IMR-90 (cell line): ENCODE measurements at places on chromosomes 6 and 20.

- DNase-seq = no peak
These were observed 105.6 kb upstream of the PMEPA1 start for GRCh38 chr20:57815405-57815804.

GRCh38 chr20:61321481-61321880, 69.4 kb downstream of the CDH4 start:
- no peak for DNase-seq

- DNase-seq = peak; percentile 40
These were observed 13.8 kb downstream of the RNF144B start for GRCh38 chr6:18400831-18401446.

GRCh38 chr6:16711546-16712254, 49.6 kb downstream of the ATXN1 start:
- DNase-seq = no peak

DNA sequence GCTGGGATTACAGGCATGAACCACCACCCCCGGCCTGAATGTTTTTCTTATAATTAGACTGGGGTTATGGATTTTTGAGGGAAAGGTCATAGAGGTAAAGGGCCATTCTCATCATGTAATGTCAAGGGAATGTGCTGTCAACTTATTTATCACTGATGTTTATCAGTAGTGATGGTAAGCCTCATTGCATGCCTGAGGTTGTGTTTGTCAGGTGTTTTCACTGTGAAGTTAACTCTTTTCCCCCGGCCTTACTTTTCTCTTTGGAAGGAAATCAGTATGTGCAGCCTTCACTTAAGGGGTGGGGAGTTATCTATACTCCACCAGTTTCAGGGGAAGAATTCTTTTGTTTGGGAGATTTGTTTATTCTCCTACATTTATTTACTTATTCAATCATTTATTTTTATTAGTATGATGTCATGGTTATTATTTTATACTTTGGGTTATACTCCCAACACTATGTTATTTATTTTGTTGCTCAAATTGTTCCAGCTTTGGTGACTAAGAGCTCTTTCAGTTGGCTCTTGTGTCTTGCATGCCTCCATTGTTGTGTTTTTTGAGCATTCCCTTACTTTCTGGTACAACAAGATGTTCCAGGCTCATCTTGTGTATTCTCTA, 2.8 kb upstream of the SLC17A5 start:
- no peak for DNase-seq

DNA sequence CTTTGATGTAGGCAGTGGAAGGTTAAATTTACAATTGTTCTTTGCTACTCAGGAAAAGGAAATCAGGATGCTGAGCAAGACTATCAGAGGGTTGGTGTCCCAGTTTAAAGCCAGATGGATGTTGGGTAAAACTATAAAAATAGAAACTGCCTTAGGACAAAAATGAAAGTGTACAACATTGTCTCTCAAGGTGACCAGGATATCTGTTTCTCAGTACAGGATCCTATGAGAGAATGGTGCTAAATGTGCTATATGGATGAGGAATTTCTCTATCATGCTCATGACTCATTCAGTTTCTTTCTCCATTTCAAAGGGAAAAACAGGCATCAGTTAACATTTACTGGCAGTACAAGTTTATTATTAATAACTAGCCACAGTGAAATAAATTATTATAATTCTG, 534.2 kb upstream of the GJE1 start:
- peak; percentile 51 for DNase-seq

- no peak for DNase-seq
These were observed 6.1 kb downstream of the PRDM13 start for GRCh38 chr6:99612551-99613408.

GRCh38 chr20:21705575-21706260, at the start of gene PAX1:
Gene PAX1 (plus strand): TSS chr20:21705664. CDS start chr20:21705713, 49 bp downstream.
- DNase-seq = no peak

GRCh38 chr20:10360878-10361277, 73.1 kb downstream of the MKKS start:
- DNase-seq = no peak

GRCh38 chr20:24638591-24639548, 169.4 kb downstream of the SYNDIG1 start:
- DNase-seq = peak; percentile 50

GRCh38 chr6:131368198-131368911, 204.7 kb upstream of the ARG1 start:
- no peak for DNase-seq

DNA sequence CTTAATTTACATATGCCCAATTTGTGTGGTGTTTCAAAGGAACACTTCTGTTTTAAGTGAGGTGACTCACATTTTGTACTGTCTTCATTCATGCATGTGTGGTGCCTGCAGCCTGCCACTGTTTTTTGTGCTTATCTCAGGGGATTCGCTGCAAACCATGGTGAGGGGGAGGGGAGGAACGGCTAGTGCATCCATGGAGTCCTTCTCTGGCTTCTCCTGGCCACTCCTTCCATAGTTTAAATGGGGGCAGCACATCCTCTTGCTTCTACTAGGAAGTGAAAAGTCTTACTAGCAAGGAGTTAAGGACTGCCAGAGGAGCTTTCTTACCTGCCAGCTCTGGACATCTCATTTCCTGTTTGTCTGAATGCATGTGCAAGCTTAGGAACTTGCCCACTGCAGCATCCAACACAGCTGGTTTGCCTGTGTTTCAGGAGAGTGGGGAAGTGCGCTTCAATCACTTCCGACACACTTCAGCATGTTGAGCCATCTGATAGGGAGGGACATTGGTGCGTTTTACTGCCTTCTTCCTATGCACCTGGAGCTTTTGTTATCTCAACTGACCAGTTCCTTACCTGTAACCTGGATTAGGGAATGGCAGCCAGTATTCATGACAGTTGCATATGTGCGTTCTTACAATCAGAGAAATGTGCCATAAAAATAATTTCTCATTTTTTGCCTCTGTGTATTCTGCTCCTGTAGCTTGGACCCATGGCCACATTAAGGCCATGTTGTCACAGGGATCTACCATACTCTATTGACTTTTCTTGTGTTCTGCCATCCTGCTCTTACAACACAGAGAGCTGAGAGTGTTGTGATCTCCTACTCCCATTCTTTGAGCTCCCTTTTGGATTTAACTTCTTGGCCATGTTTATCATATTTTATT, 211.3 kb downstream of the ARID1B start:
- no peak for DNase-seq

GRCh38 chr6:53287336-53288225, 61.2 kb downstream of the ELOVL5 start:
- DNase-seq = no peak

DNA sequence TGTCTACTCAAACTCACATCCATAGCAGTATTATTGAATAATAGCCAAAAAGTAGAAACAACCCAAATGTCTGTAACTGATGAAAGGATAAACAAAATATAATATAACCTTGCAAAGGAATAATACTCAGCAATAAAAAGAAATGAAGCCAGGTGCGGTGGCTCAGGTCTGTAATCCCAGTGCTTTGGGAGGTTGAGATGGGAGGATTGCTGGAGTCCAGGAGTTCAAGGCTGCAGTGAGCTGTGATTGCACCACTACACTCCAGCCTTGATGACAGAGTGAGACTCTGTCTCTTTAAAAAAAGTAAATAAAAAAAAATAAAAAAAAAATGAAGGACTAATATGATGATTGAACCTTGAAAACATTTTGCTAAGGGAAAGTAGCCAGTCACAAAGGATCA, 22.1 kb upstream of the KIF16B start:
- DNase-seq = no peak

GRCh38 chr20:25044660-25045342, 13.1 kb downstream of the ACSS1 start:
- no peak for DNase-seq

DNA sequence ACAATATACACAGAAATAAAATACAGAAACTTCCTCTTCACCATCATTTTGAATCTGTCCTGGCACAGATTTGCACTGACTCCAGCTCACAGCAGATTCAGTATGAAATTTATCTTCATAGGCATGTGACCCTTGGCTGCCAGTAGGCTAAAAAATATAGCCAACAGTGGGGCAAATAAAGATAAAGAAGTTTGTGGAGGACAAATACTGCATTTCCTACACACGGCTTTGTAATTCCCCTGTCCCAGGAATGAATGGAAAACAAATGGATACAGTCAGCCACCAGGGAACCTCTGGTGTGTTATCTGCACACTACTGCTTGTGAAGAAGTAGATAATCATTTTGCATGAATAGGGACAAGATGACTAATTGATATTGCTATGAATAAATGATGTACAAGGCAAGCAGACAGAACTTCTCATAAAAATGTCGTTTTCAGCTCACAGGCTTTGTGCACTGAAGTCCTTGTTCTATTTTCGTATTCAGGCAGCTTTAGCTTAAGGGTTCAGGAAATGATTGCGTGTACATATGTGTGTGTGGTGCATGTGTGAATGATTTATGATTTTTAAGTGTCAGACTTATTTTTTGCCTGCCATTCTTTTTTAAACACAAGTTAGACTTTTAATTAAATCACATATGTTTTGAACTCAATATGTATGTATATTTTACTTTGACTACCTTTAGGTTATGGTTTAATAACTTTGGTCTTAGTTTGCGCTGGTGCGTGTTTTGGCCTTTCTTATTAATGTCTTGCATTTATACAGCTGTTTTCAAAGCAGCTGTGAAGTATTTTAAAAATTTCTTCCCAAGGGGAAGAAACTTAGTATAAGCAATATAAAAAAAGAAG, 543.8 kb upstream of the JAG1 start:
- DNase-seq = peak; percentile 42
